ENCODE measurements at places on chromosomes 11 and 22.

GRCh38 chr11:16169956-16170847, 186.1 kb downstream of the SOX6 start:
- no peak for DNase-seq

DNA sequence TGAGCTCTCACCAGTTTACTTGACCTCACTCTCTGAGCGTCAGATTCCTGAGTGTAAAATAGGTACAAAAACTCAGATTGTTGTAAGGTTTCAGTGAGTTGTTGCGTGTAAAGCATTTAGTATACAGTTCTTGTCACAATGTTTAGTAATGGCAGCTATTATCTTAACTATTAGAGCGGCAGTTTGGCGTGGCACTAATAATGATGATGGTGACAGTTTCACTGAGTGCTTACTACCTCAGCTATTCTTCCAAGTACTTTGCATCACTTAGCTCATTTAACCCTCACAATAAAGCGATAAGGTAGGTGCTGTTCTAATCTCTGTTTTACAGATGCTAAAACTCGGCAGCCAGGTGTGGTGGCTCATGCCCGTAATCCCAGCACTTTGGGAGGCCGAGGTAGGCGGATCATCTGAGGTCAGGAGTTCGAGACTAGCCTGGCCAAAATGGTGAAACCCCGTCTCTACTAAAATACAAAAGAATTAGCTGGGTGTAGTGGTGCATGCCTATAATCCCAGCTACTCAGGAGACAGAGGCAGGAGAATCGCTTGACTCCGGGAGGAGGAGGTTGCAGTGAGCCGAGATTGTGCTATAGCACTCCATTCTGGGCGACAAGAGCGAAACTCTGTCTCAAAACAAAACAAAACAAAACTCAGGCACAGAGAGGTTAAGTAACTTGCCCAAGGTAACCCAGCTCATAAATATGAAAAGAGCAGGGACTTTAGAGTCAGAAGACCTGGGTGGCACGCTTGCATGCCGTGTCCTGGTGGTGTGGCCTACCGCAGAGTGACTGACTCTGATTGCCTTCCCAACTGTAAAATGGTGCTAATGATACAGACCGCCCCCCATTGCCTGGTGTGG, 76.2 kb downstream of the PTPRJ start:
- DNase-seq: no peak

DNA sequence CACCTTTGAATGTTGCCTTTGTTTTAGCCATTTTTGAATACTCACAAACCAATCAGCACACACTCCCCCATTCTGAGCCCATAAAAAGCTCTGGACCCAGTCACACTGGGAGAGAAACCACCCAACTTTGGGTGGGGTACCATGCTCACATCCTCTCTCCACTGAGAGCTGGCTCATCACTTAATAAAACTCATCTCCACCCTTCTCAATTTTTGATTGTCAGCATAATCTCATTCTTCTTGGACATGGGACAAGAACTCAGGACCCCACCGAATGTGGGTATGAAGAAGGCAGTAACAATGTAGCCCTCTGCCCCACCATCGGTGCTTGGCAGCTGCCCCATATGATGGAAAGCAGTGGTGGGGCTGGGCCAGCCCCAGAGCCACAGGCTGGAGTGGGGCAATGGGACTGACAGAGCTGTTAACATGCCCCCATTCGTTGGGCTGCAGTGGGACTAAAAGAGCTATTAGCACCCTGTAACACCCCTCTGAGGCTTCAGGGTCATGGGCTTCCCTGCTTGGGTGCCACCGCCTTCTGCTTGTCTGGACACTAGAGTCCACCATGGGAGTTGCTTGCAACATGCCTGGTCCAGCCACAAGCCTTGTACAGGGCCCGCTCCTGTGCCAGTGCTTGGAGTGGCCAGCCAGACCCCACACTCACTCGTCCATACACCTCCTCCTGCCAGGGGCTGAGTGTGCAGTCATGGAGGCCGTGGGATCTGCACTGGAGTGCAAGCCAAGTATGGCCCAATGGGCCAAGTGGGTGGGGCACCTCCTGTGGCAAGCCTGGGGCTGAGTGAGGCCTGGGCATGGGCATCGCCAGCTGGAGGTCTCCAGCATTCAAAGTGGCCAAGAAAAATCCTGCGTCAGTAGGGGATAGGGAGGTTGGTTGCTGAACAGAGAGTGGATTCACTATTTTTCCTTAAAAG, 471.1 kb downstream of the TBC1D22A start:
- DNase-seq: no peak

- DNase-seq: no peak
Measured at GRCh38 chr11:86678823-86679222, 6.4 kb upstream of the ME3 start.

GRCh38 chr11:65440831-65441499, 18.4 kb downstream of the NEAT1 start:
- no peak for DNase-seq

- no peak for DNase-seq
Measured at GRCh38 chr11:114226356-114226755, 69.8 kb upstream of the NNMT start.

GRCh38 chr11:44615041-44615755, 49.7 kb downstream of the CD82 start:
- DNase-seq: no peak

GRCh38 chr11:69880826-69881445, 61.7 kb upstream of the FGF3 start:
- no peak for DNase-seq

DNA sequence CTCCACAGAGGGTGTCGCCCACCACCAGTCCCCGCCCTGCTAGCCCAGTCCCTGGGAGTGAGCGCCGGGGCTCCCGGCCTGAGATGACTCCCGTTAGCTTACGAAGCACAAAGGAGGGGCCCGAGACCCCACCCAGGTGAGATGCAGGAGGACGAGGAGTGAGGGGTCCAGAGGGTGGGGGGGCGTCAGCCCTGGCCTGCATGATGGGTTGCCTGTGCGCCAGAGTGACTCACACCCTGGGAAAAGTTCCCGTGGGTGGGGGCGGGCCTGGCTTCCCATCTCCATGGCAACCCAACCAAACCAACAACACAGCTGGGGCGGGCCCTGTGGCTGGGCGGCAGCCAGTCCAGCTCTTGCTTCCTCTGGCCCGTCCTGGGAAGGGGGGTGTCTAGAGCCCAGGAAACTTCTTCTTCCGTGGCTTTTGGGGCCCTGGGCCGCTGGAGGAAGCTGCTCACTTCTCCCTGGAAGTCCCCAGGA, 4.5 kb downstream of the GAS2L1 start:
- no peak for DNase-seq

- DNase-seq: no peak
Measured at GRCh38 chr11:122646549-122647340, 8.8 kb upstream of the UBASH3B start.

- DNase-seq: no peak
Measured at GRCh38 chr11:103024086-103024485, 67.9 kb downstream of the DCUN1D5 start.

DNA sequence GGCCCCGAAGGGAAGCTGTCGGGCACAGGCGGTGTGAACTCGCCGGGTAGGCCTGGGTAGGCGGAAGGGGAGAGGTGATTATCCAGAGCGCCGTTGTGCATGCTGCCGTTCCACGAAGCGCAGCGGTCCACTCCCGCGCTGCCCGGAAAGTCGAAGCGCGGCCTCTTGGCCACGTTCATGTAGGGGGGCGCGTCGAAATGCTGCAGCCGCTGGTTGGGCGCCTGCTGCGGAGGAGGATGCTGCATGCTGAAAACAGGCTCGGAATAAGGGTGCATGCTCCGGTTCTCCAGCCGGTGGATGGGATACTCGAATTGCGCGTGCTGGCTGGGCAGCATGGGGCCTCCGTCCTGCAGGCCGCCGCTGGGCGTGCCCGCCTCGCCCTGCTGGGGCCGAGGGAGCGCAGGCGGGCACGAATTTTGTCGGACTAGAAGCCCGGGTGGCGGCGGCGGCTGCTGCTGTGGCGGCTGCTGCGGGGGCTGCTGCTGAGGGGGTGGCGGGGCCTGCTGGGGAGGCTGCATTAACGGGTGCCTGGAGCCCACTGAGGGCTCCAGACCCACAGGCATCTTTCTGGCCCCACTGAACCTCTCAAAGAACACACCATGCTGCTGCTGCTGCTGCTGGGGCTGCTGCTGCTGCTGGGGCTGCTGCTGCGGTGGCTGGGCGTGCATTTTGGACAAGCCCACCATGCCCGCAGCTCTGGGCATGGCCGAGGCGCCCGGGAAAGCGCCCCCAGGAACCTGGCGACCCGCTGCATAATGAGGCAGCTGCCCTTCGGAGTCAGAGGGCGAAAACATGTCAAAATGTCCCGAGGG, 2.3 kb downstream of the MN1 start:
- DNase-seq: no peak

DNA sequence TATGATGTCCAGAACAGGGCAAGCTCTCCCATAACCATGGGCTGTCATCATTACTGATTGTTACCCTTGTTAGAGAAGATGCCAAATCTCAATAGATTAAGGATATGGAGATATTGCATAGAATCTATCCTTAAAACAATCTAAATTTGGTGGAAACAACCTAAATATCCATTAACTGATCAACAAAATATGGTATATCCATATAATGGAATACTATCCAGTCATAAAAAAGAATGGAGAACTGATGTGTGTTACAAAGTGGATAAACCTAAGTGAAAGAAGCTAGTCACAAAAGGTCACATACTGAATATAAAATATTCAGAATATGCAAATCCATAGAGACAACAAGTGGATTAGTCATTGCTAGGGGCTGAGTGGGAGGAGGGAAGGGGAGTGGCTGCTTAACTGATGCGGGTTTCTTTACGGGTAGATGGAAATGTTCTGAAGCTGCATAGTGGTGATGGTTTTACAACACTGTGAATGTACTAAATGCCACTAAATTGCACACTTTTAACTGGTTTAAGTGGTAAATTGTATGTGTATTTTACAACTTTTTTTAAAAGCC, 36.1 kb upstream of the SMCO4 start:
- DNase-seq: no peak

GRCh38 chr11:71251761-71252268, 562 bp downstream of the SHANK2 start:
- no peak for DNase-seq

DNA sequence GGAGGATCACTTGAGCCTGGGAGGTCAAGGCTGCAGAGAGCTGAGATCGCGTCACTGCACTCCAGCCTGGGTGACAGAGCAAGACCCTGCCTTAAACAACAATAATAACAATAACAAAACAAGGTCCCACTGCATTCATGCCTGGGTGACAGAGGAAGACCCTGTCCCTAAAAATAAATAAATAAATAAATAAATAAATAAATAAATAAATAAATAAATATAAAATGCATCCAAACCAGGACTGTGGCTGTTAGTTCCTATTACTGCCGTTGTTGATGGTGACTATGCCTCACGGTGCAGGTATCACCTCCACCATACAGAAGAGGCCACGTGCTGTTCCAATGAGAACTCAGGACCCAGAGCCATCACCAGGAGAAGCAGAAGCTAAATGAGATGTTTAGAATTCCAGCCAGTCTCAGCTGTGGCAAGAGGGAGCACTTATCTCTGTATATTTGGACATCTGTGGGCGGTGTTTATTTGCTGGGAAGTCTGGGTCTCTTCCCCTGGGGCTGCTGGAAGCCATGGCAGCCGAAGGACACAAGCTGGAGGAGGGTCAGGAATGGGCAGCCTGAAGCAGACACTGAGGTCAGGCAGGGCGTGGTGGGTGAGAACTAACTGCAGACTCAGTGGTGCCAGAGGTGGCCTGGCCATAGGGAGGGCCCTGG, 21.6 kb downstream of the C11orf86 start:
- DNase-seq: no peak

DNA sequence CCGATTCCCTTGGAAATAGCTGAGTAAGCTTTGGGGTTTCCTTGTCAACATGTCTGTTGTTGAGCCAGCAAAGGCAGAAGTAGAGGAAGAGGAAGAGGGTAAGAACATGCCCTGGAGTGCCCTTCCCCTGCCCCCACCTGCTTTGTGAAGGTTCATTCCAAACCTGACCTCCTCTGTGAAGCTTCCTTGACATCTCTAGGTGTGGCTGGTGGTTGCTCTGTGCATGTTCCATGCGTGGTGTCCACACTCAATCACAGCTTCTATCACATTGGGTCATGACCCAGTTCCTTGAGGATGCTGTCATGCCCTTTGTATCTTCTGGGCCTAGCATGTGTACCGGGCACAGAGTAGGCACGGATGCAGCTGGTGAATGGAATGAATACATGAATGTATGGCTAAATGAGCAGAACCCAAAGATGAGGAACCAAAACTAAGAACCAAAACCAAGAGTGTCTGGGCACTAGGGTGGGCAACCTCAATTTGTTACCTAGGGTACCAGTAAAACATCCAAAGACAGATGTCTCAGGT, 23.7 kb upstream of the FXYD6 start:
- DNase-seq: no peak

DNA sequence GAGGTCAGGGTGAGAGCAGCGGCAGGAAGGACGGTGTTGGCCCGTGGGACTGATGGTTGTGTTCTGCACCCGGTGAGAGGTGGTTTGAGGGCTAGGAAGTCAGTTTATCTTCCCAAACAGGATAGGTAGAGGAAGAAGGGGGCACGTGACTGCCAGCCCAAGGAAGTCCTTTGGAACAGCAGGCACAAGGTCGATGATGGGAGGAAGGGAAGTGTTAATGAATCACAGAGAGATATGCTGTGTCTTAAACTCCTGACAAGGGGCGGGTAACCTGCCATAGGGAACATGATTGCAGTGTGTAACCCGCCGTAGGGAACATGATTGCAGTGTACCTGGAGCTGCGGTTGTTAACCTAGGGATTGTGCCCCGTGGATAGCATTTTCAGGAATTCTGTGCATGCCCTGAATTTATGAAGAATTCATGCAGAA, 49.0 kb downstream of the PRR5L start:
- DNase-seq: no peak

DNA sequence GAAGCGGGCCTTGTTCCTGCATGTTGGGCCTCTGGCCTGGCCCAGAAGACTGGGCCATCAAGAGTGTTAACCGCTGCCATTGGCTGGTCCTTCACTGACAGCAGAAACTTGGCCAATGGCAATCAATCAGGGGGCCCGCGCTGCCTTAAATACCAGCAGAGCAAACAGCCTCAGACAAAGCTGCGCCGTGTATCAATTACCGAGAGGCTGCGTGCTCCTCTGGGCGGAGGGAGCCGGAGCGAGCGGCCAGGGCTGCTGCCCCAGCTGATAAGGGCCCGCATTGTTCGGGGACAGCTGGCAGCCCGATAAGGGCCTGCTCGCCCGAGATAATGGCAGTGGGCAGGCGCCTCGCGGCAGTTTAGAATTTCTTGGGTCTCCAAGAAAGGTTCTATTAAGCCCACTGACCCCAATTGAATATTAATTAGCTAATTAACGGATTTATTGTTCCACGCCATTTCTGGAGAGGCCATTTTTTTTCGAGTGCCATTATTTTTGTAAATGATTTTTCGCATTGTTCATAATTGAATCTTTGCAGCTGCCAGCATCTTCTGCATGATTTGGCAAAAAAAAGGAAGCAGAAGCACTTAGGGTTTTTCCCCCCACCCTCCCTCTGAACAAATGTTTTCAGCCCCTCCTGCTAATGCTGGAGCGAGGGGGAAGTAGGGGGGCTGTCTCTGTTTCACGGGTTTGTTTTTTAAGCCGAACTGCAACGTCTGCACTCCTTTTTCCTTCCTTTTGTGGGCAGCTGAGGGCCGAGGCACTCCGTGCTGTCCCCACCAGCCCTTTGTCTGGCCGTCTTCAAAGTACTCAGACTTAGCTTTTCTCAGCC, 37.6 kb upstream of the RIC3 start:
- no peak for DNase-seq

- DNase-seq: no peak
Measured at GRCh38 chr11:44005063-44005701, 42.6 kb upstream of the ACCSL start.
